ENCODE measurements at places on chromosomes 7 and 10.

DNA sequence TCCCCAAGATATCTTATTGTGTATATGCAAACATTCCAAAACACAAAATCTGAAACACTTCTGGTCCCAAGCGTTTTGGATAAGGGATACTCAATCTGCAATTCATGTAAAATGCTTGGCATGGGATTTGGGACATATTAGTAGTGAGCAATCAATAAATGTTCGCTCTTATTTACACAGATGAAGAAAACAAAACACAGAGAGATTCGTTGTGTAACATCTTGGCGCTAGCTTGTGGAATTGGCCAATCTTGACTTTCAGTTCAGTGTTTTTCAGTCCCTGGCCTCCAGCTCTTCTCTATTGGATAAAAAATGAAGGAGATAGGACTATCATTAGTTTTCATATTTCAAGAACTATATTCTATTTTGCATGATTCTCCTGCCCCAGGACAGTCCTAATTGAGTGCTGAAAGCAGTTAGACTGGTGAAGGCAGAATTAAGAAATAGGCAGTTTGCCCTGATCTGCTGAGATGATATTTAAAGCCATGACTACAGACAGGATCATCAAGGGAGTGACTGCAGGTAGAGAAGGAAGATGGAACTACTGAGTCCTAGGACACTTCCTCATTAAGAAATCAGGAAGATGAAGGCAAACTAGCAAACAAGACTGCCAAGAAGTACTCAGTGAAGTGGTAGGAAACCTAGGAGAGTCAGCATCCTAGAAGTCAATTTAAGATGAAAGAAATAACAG, 1.8 kb downstream of the PNLIPRP3 start:
- no peak for DNase-seq

- DNase-seq: no peak
These were observed 12.9 kb upstream of the VIM start for GRCh38 chr10:17214971-17215781.

DNA sequence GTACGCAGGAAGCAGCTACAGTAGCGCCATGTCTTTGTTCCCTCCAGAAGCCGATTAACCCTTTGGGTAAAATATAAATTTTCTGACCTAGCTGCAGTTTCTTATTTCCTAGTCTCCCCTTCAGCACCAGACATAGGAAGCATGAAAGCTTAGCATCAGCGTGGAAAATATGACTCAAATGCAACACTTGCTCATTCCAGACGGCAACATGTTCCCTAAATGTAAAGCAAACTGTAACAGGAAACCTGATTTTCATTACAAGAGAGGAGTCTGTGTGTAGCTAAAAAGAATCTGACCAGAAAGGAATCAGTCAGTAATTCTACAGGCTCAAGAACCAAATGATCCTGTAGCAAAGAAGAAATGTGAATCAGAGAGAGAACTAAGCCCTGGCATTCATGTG, 219.2 kb downstream of the C7orf25 start:
- DNase-seq: no peak

GRCh38 chr7:141251957-141252356, 178.1 kb downstream of the TMEM178B start:
- DNase-seq: no peak

GRCh38 chr10:120607710-120608703, 151.0 kb downstream of the PLPP4 start:
- no peak for DNase-seq

GRCh38 chr10:10785627-10786026, 232.0 kb upstream of the CELF2 start:
- peak; percentile 21 for DNase-seq

DNA sequence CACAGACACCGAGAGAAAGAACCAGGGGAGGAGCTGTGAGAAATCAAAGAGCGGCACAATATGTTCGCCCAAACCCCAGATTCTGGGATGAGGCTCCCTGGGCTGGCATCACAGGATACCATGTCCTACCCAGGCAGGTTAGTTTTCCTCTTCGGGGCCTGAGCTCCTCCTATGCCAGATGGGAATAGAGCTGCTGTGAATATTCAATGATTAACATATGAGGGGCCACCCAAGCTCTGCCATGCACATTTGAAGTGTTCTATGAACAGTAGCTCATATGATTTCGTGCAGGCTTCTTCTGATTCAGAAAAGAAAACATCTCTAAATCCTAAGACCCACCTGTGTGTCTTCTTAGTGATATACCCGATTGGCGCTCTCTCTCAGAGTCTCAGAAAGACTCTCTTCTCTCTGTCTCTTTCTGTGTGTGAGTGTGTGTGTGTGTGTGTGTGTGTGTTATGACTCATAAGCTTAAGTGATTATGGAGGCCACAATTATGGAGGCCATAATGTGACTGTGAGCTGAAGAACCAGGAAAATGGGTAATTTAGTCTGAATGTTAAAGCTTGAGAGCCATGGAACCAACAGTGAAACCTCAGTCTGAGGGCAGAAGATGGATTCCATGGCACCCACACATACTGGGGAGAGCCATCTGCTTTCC, 220.5 kb downstream of the KLF6 start:
- DNase-seq: no peak

- DNase-seq: no peak
These were observed 46.1 kb upstream of the DNAJC1 start for GRCh38 chr10:22049635-22050034.

DNA sequence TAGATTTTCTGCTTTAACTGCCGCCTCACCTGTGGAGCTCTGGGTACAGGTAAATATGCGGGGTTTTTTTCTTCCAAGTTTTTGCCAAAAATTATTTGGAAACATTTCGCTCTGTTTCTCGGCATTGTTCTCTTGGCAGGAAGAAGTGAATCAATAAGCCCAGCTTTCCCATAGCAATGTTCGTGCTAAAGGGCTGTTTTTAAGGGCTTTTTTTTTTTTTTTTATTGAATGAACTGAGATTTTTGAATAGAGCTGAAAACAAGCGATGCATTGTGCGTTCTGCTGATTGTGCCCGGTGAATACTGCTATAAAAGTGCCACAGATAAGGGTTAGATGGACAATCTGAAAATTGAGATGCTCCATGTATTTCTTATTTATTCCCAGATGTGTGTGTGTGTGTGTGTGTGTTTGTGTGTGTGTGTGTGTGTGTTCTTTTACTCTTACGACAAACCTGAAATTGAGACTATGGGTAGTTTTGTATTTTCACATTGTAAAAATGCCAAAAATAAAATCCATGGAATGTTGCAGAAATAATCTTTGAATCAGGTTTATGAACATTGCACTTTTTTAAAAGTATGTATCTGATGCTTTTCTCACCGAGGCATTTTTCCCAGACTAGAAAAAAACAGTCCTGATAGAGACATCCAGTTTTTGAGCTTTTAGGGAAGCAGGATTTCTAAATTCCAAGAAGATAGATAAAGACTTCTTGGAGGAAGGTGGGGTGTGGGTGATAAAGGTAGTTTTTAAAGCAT, 30.5 kb downstream of the KIAA1217 start:
- no peak for DNase-seq

DNA sequence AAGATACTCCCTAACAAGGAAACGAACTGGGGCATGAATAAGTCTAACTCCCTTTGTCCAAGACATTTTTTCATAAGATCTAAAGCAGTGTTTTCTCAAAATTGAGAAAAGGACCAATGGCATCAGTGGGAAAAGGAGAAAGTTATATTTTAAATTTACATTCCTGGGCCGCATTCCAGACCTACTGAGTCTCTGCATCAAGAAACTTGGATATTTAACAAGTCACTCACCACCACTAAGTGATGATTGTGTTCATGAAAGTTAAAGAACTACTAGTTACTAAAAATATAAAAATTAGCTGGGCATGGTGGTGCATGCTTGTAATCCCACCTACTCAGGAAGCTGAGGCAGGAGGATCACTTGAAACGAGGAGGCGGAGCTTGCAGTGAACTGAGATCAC, 149.6 kb upstream of the MEOX2 start:
- DNase-seq: no peak

DNA sequence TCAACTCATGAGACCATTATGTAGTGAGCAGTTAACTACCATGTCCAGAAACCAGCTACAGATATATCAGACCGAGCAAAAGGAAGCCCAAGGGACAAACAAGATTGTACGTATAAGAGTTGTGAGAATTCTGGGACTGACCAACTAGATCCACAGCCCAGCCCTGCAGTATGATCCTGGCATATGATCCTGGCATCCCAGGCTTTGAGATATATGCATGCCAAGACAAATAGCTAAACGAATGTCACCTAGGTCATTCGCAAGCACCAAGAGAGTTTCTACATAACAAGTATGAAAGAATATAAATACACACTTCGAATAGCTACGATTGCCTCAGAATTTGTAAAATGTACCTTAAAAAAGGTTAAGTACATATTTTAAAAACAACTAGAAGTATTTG, 56.4 kb upstream of the PMPCB start:
- no peak for DNase-seq

- peak; percentile 78 for DNase-seq
These were observed 3.8 kb upstream of the HOXA4 start for GRCh38 chr7:27134392-27134791.

- DNase-seq: no peak
These were observed 91.4 kb downstream of the TPST1 start for GRCh38 chr7:66296557-66296956.

- DNase-seq: peak; percentile 58
These were observed 627 bp downstream of the DUSP5 start for GRCh38 chr10:110498087-110498981.

GRCh38 chr10:78301891-78302738, 268.5 kb downstream of the RPS24 start:
- DNase-seq: peak; percentile 59

DNA sequence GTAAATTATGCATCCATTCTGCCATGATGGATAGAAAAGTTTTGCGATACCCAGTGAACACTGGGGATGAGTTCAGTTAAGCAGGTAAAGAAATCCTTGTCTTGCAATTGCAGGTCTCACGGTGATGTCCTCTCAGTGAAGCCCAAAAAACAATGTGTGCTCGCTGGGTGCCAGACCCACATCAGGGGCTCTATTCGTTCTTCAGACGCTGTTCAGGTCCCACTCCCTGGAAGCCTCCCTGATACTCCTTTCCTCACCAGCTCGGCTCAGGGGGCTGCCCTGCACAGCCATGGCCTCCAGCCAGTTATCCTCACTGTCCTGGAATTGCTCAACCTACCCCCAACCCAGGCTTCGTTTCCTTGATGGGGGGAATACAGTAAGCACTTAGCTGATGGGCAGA, 323.5 kb downstream of the ADARB2 start:
- DNase-seq: no peak

DNA sequence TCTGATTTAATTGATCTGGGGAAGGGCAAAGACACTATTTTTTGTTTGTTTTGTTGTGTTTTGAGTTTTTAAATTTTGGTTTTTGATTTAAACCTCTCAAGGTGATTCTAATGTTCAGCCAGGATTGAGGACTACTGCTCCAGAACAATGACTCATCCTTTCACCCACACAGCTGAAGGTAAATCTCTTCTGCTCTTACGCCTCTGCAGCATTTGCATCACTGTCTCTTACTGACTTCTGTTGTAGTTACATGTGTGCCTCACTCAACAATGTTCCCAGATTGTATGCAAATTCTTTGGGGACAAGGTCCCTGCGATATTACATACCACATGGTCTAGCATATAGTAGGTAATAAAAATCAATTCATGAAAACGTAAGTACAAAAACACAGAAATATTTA, 467.5 kb upstream of the LRRN3 start:
- no peak for DNase-seq
